Left ventricle myocardium inferior (tissue), 1 donor: ENCODE measurements at places on chromosomes 5 and 9.

DNA sequence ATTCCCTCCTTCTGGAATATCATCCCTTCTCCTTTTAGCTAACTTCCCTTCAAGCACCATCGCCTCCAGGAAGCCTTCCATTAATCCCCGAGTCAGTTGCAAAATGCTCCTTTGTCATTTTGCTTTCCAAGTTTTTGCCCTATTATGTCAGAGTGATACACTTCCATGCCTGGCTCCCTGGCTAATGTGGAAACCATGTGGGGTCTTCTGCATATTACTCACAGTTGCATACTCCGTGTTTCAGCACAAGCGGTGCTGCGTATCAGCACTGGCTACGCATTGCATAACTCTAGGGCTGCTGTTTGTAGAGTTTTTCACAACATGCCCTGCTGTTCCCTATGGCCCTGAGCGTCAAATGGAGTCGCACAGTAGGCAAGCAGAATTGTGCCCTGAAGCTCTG is 1.9 kb downstream of the TEX53 start:
- DNase-seq = no peak

GRCh38 chr5:132677191-132677590 is 3.4 kb downstream of the IL4 start:
- no peak for DNase-seq

- DNase-seq = no peak
These were observed 22.1 kb downstream of the SPATA31D1 start for GRCh38 chr9:82010711-82011110.

- DNase-seq = no peak
These were observed 250.9 kb upstream of the PIK3R1 start for GRCh38 chr5:67964619-67965018.

GRCh38 chr5:178306430-178307225 is 74.0 kb upstream of the PHYKPL start:
- DNase-seq = no peak

DNA sequence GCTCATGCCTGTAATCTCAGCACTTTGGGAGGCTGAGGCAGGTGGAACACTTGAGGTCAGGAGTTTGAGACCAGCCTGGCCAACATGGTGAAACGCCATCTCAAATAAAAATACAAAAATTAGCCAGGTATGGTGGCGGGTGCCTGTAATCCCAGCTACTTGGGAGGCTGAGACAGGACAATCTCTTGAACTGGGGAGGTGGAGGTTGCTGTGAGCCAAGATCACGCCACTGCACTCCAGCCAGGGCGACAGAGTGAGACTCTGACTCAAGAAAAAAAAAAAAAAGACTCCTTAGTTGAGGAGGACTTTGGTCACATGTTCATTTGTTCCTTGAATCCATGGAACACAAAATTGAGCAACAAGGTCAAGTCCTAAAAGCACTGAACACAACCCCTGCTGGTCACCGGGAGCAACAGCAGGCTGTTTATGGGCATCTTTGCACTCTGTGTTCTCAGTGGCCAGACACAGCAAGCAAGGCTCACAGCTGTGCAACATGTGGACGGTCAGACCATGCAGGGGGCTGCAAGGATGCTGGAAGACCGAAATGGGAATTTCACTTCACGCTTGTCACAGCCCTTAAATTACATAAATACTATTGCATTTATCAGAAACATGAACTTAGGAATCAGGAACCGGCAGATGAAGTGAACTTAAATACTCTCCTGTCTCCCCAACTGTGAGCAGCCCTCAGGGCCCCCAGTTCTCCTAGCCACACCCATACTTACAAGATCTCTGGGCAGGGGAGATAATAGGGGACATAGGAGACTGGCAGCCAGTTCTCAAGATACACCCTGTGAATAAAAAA is 2.8 kb downstream of the GBGT1 start:
- DNase-seq = peak; percentile 69

- no peak for DNase-seq
These were observed 68.6 kb upstream of the STARD4 start for GRCh38 chr5:111580956-111581355.

GRCh38 chr9:83355729-83356151 is 182.5 kb downstream of the FRMD3 start:
- peak; percentile 64 for DNase-seq

- DNase-seq = no peak
These were observed 20.6 kb downstream of the JMY start for GRCh38 chr5:79256563-79256962.

DNA sequence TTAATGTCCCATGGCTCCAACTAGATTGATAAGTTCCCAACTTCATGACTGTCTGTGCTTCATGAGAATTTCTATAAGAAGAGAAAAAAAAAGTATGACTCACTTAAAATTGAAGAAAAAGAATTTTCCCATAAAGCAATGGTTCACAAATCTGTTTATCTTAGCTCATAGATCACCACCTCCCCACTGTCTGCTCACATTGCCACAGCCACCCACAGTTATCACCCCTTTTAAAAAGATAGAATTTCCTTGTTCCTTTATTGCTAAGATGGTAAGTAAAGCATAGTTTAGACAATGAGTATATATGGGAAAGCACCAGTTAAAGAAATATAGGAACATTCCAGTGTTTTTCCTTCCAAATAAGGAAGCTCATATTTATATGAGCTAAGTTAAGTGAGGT is 67.1 kb downstream of the ALDH7A1 start:
- DNase-seq = no peak

DNA sequence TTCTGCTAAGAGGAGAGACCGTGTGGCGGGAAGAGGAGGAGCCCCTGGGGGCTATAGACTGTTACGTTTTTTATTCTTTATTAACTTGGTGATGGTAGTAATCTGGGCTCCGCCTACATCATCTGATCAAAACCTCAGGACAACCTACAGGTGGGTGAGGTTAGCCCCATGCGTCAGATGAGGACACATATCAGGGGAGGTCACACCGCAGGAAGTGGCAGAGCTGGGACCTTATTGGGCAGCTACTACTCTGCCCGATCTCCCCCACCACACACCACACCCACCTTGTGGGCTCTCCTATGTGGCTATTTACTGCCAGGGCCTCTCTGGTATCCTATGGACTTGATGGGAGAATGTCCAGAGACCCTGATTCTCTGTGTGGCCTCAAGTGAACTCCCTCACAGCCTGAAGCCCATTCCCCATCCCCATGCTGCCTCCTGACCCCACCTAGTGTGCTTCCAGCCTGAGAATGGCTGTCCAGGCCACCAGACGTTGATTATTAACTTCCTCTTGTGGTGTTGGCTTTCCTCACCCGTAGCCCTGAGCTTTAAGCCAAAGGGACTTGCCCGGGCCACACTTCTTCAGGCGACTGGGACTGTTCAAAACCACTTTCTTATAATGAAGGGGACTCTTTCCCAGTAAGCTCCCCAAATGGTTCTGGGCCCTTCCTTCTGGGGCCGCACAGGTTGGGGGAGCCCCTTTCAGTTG is 8.2 kb downstream of the UNC5A start:
- DNase-seq = no peak
